CD4-positive, alpha-beta T cell treated with Interleukin-1 beta for 1 hour (primary cell): ENCODE measurements at places on chromosomes 5 and 9.

- no peak for DNase-seq
These were observed 181.1 kb upstream of the SPEF2 start for GRCh38 chr5:35436400-35437057.

- DNase-seq: no peak
These were observed 13.4 kb downstream of the WNT8A start for GRCh38 chr5:138096997-138097828.

GRCh38 chr9:136673975-136674785 is 11.5 kb downstream of the EGFL7 start:
- no peak for DNase-seq

DNA sequence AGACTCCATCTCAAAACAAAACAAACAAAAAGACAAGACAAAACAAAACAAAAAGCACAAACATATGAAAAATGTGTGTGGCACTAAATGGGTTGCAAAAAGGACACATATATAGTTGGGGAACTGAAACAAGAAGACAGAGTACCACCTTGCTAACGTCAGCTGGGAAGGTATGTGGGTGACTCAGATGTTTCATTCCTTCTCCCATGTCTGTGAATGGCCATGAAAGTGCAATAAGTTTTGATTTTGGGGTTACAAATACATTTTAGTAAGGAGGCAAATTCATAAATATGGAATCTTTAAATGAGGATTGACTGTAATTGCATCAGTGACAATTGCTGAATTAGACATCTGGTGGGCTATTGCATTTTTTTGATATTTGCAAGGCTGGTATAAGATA is 81.6 kb upstream of the KLF4 start:
- DNase-seq: no peak

DNA sequence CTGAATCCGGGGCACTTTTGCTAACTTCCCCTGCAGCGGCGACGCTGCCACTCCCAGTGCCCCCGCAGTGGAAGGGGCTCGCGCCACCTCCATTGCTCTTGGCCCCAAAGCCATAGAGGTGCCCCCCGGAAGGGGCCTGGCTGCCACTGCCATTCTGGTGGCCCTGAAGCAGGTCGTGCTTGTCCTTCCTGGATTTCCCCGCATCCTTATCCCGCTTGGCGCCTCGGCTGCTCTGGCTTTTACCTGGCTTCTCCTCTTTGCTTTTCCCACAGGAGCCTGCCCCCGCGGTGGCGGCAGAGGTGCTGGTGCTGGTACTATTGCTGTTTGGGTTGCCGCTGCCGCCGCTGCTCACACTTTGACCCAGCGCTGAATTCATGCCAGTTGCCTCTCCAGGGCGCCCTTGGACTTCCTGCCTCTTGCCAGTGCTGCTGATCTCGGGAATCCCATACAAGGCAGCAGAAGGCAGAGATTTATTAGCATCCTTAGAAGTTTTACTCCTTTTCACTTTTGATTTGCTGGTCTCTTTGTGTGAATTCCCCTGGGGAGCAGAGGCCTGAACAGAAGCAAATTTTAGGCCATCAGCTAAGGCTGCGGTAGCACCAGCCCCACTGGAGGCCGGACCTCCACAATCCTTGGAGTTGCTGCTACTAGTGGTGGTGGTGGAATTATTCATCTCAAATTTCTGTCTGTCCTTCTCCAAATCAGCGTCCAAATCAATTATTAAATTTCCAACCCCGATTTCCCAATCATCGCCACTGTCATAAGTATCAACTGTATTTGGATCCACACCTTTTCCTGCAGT is 2.1 kb downstream of the ZNF608 start:
- DNase-seq: no peak

DNA sequence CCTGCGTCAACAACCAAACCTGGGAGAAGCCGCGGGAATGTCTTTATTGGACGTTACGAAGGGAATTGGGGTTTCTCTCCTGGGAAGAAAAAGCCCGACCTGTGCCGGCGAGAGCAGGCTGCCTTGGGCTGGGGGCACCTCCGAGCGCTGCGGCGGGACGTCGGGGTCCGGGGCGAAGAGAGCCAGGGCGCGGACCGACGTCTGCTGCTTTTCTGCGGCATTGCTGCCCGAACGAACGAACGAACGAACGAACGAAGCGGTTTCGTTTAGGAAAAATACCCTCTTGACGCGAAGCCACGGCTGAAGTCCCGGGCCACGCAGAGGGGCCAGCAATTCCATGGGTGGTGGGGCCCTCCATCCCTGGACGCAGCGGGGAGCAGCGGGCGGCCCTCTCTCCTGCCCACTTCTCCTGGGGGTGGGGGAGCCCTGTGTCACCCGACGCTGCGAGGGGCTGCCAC is 4.8 kb upstream of the PITX1 start:
- DNase-seq: no peak

- no peak for DNase-seq
These were observed 162.5 kb downstream of the ELAVL2 start for GRCh38 chr9:23663536-23663935.

- no peak for DNase-seq
These were observed 192.7 kb downstream of the SMC2 start for GRCh38 chr9:104286799-104287198.

DNA sequence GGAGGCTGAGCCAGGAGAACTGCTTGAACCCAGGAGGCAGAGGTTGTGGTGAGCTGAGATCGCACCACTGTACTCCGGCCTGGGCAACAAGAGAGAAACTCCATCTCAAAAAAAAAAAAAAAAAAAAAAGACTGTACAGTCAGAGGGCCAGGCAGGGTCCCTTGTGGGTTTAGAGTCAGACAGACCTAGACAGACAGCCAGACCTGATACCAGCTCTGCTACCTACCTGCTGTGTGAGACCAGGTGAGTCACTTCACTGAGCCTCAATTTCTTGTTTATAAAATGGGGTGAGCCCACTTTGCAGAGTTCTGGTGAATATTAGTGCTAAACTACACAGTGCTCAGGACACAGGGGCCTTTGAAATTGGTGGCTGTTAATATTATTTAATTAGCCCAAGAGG is 19.7 kb downstream of the TRIM14 start:
- DNase-seq: no peak

DNA sequence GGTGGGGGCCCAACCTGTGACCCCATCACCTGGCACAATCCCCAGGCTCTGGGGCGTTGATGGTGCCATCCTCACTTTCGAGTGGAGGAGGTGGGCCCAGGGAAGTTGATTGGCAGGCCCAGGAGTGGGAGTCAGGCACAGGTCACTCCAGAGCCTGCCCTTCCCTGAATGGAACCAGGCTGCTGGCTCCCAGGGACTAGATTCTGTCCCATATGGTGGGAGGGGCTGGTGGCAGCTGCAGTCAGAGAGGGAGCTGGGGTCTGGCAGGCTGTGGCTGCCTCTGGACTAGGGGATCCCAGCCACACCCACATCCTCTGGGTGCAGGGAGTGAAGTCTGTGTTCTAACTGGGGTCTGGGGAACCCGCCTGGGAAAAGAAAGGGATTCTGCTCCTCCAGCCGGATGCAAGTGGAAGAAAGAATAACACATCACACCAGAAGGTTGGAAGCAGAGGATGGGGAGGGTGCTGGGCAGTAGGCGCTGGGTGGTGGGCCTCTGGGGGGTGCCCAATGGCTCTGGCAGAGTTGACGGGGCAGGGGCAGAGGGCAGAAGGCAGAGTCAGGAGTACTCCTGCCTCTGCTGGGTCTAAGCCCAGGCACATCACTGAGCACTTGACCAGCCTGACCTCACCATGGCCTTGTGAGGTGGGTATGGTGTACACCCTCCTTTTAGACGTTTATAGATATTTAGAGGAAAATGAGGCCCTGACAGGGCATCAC is 25.8 kb downstream of the CEL start:
- DNase-seq: no peak

- DNase-seq: no peak
These were observed 450.9 kb downstream of the CCDC171 start for GRCh38 chr9:16003785-16004184.

DNA sequence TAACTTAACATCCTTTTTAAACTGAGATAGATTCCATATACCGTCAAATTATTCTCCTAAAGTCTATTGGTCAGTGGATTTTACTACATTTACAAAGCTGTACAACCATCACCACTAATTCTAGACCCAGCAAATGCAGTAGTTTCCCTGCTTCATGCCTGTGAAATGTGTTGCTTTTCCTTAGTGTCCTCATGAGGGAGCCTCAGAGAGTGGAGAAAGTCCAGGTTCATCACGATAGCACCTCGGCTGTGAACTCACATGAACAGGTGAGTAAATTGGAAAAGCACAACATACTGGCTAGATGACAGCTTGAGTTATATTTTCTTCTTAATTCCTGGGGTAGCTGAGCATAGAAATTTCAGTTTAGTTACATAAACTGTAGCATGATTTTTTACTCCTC is 653.7 kb downstream of the MTRR start:
- DNase-seq: no peak

GRCh38 chr5:83470526-83471404 is 779 bp upstream of the VCAN start:
- DNase-seq: no peak

GRCh38 chr5:80284720-80285119 is 28.9 kb upstream of the SERINC5 start:
- peak; percentile 22 for DNase-seq

- DNase-seq: no peak
These were observed 129.4 kb upstream of the ICE1 start for GRCh38 chr5:5293029-5293428.

GRCh38 chr9:97293207-97293721 is 14.2 kb upstream of the CCDC180 start:
- DNase-seq: no peak

DNA sequence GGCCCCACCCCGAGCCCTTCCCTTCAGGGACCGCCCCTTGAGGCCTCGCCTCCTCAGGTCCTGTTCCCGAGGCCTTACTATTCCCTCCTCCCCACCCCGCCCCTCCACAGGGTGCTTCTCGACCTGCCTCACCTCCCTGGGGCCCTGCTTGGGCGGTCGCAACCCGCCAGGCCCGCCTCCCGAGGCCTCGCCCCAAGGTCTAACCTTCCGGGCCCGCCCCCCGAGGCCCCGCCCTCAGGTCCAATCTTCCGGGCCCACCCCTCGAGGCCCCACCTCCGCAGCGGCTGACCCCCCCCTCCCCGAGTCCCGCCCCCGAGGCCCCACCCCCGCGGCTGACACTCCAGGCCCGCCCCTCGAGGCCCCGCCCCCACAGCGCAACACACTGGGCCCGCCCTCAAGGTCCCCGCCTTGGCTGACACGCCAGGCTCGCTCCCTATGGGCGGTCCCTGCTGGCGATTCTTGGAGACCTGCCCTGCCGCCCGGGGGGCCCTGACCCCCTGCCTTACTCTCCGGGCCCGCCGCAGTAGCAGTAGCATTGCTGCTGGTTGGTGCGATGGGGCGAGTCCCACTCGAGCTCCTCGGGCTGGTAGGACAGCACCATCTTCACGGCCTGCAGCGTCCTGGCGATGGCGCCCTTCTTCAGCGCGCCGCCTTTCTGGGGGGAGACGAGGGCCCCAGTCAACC is 8.2 kb downstream of the PHF19 start:
- peak; percentile 98 for DNase-seq

DNA sequence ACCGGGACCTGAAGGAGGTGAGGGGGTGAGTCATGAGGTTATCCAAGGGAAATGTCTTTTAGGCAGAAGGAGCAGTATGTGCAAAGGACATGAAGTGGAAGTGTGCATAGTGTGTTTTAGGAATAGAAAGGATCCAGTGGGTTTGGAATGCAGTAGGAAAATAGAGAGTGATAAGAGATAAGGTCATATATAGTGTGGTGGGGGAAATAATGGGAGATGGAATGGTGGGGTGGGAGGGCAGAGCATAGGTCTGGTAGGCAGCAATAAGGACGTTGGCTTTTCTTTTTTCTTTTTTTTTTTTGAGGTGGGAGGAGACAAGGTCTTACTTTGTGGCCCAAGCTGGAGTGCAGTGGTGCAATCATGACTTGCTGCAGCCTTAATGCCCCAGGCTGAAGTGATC is 17.8 kb downstream of the SNX24 start:
- no peak for DNase-seq

DNA sequence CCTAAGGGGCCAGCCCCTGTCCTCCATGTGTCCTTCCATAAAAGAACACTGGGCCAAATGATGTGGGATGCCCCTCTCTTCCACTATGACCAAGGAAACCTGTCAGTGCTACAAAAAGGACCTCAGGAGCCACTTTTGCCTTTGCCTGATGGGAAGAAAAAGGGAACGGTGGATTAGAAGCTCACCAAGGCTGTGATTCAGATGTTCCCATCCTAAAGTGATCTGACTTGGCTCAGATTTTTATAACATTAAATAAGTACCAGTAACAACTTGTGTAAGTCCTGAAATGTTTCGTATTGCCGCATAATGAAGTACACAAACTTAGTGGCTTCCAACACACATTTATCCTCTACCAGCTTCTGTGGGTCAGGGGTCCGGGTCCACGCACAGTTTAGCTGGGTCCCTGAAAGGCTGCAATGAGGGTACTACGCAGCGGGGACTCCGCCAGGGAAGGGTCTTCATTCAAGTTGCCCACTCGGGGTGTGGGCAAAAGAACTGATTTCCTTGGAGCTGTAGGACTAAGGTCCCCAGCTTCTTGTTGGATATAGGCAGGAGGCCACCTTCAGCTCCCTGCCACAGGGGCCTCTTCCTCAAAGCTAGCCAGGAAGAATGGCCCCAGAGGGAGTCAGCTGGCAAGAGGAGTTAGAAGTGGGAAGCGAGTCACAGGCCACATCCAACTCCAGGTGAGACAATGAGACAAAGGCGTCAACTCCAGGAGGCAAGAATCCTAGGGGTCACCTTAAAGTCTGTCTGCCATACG is 60.4 kb downstream of the RAPGEF1 start:
- DNase-seq: no peak

- peak; percentile 10 for DNase-seq
These were observed 174.5 kb upstream of the SLC12A2 start for GRCh38 chr5:127909066-127909465.

DNA sequence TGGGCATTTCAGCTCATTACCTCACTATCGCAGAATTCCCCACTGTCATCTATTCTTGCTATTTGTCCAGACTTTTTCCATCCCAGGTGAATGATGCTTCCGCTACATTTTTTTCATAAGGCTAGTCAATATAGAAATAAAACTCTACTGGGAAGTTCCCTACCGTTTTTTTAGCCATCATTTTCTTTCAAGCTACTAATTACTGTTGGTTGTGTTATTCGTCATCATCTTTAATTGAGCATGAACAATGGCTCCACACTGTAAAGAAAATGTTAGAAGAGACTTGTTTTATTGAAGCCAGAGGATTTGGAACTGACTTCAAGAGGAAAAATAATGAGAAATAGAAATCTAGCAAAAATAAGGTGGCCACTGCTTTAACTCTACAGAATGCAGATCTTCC is 265.0 kb downstream of the ZNF608 start:
- no peak for DNase-seq

- no peak for DNase-seq
These were observed 30.4 kb downstream of the AHRR start for GRCh38 chr5:351921-352245.

DNA sequence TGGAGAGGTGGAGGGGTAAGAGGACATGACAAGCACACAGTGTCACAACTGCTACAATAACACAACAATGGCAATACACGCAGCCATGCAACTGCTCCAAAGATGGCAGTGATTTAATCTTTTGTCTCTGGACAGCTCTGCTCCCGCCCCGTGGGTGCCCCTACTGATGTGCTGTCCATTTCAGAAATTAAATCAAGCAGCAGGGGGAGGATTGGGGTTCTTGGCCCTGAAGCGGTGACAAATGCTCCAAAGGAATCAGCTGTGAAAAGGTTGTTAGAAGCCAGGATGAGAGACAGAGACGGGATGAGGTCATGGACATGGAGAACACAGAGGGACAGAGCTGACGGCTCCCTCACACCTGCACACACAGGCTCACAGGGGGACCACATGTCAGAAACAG is 22.6 kb downstream of the CNTFR start:
- DNase-seq: no peak

GRCh38 chr5:123936548-123936947 is 424.6 kb downstream of the CSNK1G3 start:
- DNase-seq: no peak
